Hair follicular keratinocyte (primary cell): ENCODE measurements at places on chromosomes 7 and 10. TPM values are rescaled to one million over a fixed set of nuclear protein-coding genes. Genes with fewer than 3 reads are reported as not detected.

Gene AKR1B1
- total RNA-seq: 47.8 and 69.2 TPM in 2 replicates

Gene ASB10
- not detected in 2 replicates for total RNA-seq

Gene ACSM6
- total RNA-seq: not detected in 2 replicates

Gene GPER1
- under 0.01 TPM in 1 of 2 replicates, not detected in the other for total RNA-seq
